ENCODE measurements at places on chromosomes 3 and 15.

GRCh38 chr3:125148836-125149235, 63.7 kb downstream of the SLC12A8 start:
- DNase-seq: no peak

GRCh38 chr15:100252779-100253417, 88.9 kb downstream of the ADAMTS17 start:
- DNase-seq: no peak

DNA sequence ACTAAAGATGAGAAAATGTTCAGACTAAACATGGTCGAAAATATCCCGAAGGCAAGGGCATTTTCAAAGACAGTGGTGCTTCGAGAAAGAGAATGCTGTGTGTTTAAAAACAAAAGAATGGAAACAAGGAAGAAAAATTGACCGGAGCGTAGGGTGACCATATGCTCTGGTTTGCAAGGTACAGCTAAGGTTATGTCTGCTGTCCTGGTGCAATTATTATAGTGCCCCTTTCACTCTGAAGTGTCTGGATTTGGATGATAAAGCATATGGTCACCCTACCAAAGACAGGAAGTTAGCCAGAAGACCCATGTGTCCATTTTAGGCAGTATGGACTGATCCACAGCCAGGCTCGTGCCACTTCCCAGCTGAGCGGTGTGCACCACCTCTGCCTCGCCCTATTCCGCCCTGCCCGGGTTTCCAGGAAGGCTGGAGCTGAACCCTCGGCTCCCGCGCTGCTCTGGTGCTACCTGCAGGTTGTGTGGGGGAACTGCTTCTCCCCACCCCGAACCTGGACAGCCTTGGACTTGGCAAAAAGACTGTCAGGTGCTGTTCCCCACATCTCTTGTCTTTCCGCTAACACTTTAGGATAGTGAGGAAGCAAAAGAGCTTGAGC, 25.2 kb downstream of the GOLGA6D start:
- peak; percentile 39 for DNase-seq

GRCh38 chr3:129585949-129586657, 20.4 kb downstream of the PLXND1 start:
- DNase-seq: no peak

GRCh38 chr3:51384055-51384725, 901 bp upstream of the MANF start:
- DNase-seq: no peak

DNA sequence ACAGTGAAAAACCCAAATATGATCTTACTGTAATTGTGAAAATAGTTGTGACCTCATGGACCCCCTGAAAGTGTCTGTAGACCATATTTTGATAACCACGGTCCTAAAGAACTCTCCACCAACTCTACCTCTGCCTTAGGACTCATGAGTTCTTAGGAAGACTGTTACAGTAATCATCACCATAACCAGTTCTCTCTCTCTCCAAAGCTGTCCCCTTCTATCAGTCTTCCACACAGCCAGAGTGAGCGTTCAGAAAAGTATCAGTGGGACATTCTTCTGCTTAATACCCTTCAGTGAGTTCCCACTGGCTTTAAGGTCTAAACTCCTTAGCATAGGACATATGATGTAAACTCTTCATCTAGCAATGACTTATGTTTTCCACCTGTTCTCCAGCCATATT, 27.6 kb upstream of the ST6GAL1 start:
- DNase-seq: no peak

- DNase-seq: no peak
Measured at GRCh38 chr15:59611276-59612260, at the start of gene GCNT3. TSS of gene GCNT3 (plus strand) at chr15:59611783. CDS start at chr15:59618239, 6,456 bp downstream.

DNA sequence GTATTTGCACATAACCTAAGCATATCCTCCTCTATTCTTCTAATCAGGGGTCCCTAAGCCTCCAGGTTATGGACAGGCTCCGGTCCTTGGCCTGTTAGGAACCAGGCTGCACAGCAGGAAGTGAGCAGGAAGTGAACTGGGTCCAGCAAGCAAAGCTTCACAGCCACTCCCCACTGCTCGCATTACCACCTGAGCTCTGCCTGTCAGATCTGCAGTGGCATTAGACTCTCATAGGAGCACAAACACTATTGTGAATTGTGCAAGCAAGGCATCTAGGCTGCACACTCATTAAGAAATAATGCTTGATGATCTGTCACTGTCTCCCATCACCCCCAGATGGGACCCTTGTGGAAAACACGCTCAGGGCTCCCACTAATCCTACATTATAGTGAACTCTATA, 9.8 kb downstream of the MSL2 start:
- DNase-seq: no peak

- DNase-seq: no peak
Measured at GRCh38 chr3:94349310-94349878, 286.5 kb downstream of the NSUN3 start.

- peak; percentile 44 for DNase-seq
Measured at GRCh38 chr3:182258538-182259177, 534.6 kb upstream of the ATP11B start.
